Right ventricle myocardium superior (tissue), 1 donor: ENCODE measurements at places on chromosomes 5 and 9. TPM values are rescaled to one million over a fixed set of nuclear protein-coding genes. Genes with fewer than 3 reads are reported as not detected.
A peak's percentile ranks its signal among the peaks of the same experiment; 100 is the strongest.

GRCh38 chr9:110605565-110605964, 26.0 kb upstream of the SVEP1 start:
- no peak for DNase-seq

DNA sequence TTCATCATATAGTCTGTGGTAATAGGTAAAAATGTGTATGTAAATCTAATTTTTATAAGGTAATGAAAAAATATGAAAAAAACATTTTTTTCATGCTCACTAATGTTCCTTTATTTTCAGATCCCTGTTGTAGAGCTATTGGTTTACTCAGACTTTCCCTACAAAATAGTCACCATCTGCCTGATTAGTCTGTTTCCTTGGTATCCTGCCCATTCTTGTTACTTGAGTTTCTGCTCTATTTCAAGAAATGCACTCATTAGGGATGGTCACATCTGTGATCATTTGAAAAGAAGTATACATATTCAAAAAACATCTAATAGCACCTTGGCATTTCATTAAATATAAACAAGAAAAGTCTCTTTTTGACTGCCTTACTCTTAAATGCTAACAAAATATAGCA, 21.6 kb upstream of the RASA1 start:
- no peak for DNase-seq

- no peak for DNase-seq
These were observed 78.6 kb upstream of the MPDZ start for GRCh38 chr9:13358128-13358527.

DNA sequence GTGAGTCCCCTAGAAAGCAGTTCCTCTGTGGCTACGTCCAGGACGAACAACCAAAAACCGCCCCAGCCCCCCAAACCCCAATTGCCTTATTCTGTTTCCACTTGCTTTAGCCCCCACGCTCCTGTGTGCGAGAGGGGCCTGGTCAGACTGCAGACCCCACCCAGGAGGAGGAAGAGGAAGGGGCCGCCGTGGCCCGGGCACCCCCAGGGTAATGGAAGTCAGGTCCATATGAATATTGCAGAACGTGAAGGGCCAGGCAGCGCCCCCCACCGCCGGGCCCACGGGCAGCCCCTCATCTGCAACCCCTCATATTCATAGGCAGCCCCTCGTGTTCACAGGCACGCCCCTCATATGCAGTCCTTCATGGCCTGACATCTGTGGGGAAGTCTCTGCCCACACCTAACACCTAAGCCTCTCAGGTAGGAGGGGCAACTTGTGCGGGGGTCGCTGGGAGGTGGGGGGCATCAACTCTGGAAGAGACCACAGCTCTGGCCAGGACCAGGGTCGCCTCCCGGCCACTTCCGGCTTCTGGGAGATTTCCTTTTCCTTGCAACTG, 37.7 kb upstream of the PLEKHG4B start:
- DNase-seq = peak; percentile 25

The CFAP90 gene
- total RNA-seq = not detected
